ENCODE measurements at places on chromosomes 11 and 22. TPM values are rescaled to one million over a fixed set of nuclear protein-coding genes. Genes with fewer than 3 reads are reported as not detected.

The TRAPPC4 gene
- 103 TPM for total RNA-seq

The MS4A15 gene
- total RNA-seq: not detected

The AQP11 gene
- 2.1 TPM for total RNA-seq

The APOBEC3G gene
- 9.7 TPM for total RNA-seq

The SCN3B gene
- 0.35 TPM for total RNA-seq

The DEUP1 gene
- not detected for total RNA-seq

The PNPLA3 gene
- total RNA-seq: 0.80 TPM

The ACTN3 gene
- not detected for total RNA-seq

The NLRX1 gene
- total RNA-seq: 34.2 TPM

DNA sequence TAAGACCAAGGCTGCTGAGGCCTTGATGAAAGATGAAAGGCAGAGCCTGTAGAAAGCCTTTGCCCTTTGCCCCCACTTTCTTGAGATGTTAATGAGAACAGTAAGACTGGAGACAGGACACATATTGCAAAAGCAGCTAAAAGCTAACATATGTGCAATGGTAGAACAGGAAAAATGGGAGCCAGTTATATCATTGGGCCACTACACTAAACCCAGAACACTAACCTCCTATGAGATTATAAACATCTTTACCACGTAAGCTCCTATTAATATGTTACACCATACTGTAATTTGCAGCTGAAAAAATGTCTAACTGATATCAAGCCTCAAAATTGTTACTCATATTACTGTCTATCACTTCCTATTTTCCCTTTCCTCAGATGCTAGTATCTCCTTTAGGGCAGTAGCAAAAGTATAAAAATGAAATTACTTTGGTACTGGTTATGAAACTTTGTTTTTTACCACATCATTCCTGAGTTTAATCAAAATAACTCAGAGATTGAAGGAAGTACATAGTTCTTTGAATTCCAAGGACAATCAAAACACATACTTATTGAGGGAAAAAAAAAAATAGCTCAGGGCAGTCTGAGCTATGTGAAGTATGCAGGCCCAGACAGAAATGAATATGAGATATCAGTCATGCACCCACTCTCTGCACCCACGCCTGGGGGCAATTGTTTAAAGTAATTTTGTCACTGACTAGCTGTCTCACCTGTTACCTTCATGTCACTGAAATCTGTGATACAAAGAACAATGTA is 9.1 kb downstream of the HPS5 start:
- peak; percentile 80 for DNase-seq

DNA sequence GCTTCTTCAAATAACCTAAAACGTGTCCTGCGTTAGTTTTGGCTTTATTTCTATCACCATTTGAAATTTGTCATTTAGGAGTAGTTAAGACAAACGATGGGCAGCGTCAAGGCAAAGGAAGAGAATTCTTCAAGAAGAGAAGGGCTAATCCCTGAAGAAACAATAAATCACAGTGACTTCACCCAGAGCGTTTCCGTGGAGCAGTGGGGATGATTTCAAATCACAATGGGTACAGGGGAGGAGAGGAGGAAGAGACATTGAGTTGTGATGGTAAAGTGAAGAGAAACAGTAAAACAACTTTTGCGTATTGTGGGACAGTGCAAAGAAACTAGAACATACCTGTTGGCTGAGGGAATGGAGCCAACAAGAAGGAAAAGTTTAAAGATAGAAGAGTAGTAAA is 9.7 kb downstream of the PDGFD start:
- DNase-seq: no peak

- no peak for DNase-seq
Observed at GRCh38 chr22:38783095-38783615, 10.8 kb downstream of the DNAL4 start.

- DNase-seq: no peak
Observed at GRCh38 chr22:40426594-40427333, 56.4 kb downstream of the SGSM3 start.

- DNase-seq: peak; percentile 45
Observed at GRCh38 chr22:36445158-36445668, 36.2 kb downstream of the TXN2 start.

- no peak for DNase-seq
Observed at GRCh38 chr22:39431821-39432251, 25.0 kb upstream of the MGAT3 start.

DNA sequence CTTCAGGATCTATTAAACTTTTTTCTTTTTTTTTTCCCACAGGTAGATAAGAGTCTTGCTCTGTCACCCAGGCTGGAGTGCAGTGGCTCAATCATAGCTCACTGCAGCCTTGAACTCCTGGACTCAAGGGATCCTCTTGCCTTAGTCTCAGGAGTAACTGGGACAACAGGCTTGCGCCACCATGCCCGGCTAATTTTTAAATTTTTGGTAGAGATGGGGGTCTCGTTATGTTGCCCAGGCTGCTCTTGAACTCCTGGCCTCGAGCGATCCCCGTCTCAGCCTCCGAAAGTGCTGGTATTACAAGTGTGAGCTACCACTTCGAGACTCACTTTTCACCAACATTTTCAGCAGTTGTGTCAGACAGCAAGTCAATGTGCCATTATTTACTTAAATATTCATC is 962 bp downstream of the SIRT3 start:
- DNase-seq: no peak

DNA sequence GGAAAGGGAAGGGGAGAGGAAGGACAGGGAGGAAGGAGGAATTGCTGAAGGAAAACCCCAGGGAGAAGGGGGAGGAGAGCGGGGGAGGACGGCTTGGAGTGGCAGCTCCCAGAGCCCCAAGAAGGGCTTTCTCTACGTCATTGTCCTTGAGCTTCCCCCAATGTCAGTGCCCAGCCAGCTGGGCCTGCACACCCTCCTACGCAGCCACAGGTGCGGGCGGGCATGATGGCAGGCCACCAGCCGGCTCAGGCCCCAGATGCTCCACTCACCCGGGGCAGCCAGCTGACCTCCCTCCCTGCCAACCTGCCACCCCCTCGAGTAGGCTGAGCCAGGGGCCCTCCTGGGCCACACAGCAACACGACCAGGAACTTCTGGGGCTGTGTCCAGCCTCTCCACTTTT is 11.2 kb downstream of the SYT7 start:
- DNase-seq: no peak

DNA sequence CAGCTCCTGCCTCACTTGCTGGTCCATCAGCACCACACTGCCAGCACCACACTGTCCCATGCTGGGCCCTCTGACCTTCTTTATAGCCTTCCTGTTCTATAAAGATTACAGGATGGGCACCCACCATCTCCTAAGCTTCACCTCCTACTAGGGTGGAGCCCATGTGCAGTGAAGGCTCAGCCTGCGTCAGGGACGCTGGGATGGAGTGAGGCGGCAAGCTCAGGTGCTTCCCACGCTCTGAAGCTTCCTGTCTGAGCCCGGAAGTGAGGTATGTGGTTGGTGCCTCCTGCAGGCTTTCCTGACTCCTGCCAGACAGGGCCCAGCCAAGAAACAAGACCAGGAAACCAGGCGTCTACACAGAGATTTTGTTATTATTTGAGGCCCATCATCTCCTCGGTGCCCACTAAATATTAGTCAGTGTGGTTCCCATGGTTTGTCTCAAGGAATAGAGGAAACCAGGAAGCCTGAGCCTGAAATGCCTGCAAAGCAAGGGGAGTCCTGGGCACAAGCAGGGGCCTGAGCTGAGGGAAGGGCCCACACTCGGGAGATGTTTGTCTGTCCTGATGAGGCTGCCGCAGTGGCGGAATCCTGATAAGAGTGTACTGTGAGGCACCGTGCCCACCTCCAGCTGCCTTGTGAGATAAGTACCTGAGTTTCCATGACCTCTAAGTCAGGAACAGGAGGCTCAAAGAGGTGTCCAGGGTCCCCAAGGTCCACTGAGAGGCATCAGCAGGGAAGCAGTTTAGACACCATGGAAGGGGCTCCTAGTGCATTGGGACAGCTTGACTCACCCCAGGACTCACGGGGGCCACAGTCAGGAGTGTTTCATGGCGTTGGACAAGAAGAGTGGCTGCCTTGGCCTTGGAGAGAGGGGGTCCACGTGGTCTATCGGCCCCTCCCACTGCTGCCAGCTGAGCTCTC is 22.0 kb downstream of the RSPH14 start:
- no peak for DNase-seq

DNA sequence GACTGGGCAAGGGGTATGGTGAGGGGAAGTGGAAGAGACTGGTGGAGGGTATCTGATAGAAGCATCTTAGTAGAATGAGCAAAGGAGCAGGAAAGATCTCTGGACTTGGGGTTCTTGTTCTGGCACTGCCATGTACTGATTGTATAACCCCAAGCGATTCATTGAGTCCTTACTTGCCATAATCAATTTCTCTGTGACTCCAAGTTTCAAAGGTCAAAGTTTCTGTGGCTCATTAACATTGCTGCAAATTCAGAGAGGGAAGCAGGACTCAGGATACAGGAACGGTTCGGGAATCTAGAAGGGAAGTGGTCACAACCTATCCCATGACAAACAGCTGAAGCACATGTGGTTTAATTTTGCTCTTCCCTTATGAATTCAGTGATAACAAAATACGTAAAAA is 309 bp downstream of the OR51I2 start:
- DNase-seq: no peak

GRCh38 chr11:1192741-1193325 is 30.0 kb upstream of the MUC5B start:
- no peak for DNase-seq

- no peak for DNase-seq
Observed at GRCh38 chr22:50245214-50246072, 620 bp upstream of the TUBGCP6 start.

DNA sequence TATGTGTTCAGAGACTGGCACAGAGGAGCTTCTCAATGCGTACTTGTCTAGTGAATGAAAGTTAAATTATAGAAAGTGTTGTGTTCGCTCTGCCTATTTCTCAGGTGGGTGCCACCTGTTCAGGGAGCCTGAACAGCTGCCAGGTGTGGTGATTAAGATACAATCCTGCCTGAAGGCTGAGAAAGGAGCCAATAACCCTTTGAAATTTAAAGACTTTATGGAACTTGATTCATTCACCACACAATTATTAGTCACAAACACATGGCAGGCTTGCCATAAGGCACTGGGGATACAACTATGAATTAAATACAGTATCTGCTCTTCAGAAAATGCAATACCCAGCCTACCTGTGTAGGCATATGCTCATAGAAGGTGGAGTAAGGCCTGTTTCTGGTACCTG is 92.9 kb upstream of the AMOTL1 start:
- DNase-seq: peak; percentile 19

GRCh38 chr22:30079952-30080533 is at the start of gene HORMAD2:
HORMAD2 (plus strand) TSS chr22:30080464; CDS start chr22:30093953, 13,489 bp downstream.
- DNase-seq: peak; percentile 53

- peak; percentile 94 for DNase-seq
Observed at GRCh38 chr11:10298342-10298741, 4.3 kb upstream of the SBF2 start.

DNA sequence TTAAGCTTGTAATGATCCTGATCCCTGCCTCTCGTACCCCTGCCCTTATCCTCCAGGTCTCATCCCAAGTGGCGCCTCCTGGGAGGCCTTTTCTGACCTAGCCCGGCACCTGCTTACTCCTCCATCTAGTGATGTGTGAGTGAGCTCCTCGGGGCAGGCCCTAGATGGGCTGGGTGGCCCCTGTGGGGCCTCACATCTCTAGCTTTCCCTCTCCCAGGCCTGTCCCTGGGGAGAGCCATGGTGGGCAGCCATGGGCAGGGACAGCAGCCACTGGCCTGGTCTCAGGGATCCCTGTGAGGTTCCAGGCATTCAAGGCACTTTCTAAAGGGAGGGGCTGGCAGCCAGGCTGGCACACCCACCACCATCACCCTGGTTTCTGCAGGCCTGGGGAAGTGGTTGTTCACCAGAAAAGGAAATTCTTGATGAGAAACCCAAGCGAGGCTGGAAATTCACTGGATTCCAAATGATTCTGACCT is 27.9 kb downstream of the GNAZ start:
- no peak for DNase-seq

- peak; percentile 30 for DNase-seq
Observed at GRCh38 chr11:40722179-40722795, 737.2 kb downstream of the LRRC4C start.
